ENCODE measurements at places on chromosomes 2 and 18.
A peak's percentile ranks its signal among the peaks of the same experiment; 100 is the strongest.

- DNase-seq, result no peak
Observed at GRCh38 chr2:239700686-239701345, 300.0 kb upstream of the HDAC4 start.

DNA sequence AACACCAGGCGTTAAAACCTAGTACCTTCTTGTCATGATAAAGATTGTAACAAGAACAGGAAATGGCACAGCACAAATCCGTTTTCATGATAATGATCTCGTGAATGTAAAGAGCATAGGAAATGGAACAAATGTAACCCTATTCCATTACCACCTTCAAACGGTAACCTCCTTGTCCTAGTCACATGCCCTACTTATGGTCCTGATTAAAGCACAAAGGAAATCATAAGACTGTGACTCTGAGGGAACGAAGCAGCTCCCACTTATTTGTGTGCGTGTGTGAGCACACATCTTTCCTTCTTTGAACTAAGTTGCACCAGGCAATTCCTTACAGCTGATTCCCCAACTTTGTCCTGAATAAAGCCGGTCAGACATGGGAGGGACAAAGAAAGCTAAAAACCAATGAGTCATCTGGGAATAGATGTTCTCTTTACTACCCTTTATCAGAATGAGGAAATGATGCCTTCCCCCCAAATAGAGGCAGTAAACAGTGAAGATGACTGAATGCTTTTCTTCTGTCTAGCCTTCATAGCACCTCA lies 192.6 kb downstream of the IKZF2 start:
- DNase-seq, result no peak

- DNase-seq, result no peak
Observed at GRCh38 chr2:210387074-210387473, 72.1 kb upstream of the MYL1 start.

DNA sequence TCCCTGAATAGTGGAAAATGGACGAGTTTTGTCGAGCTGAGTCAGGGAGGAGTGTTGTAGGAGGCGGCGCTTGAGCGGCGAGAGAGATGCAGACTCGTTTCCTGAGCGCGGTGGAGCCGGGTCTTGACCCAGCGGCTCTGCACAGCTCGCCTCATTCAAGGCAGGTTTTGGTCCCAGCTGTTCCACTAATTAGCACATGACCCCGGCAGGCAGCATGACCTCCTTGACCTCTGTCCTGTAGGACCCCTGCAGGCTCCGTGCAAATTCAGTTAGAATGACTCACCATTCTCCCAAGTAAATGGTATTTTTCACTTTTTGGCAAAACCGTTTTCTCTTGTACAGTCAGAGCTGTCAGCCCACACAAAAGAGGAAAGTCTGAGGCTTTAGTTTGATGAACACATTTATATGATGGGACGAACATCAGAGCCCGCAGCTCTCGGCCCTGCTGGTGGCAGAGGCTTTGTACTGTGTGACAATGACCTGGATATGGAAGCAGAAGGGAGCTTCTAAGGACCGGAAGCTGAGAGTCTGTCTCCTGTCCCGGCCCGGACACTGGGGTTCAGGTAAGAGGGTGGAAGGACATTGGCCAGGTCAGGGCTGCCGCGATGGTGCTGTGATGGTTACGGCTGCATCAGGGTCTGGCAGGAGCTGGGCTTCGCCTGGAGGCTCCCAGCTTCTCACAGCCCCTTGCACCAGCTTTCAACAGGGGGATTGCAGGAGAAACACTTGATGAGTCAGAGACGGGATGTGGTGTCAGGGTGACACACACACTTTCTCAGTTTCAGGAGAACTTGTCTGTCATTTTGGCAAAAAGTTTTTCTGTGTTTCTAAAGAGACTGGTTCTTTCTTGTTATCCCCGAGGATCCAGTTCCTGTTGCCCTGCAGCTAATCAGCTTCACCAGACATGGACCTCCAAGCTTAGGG lies 29.9 kb upstream of the ALKAL2 start:
- no peak for DNase-seq

- DNase-seq, result no peak
Observed at GRCh38 chr2:99879481-99879880, 262.9 kb downstream of the AFF3 start.

GRCh38 chr2:84904151-84904550 lies 1.3 kb upstream of the TMSB10 start:
- no peak for DNase-seq

DNA sequence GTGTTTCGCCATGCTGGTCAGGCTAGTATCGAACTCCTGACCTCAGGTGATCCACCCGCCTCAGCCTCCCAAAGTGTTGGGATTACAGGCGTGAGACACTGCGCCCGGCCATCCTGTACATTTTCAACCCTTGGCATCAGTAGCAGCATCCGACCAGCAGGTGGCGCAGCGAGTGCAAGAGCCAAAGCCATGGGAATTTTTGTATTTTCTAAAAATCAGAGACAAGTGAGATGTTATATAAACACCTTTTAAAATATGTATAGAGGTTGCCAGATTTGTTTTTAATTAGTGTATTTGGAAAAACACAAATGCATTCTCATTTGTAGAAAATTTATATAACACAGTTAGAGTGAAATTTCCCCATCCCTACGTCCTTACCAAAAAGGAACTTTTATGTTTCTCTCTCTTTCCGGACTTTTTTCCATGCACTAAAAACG lies 36.8 kb downstream of the MOGAT1 start:
- DNase-seq, result peak; percentile 65

- no peak for DNase-seq
Observed at GRCh38 chr2:205288686-205289085, 393.6 kb upstream of the NRP2 start.

DNA sequence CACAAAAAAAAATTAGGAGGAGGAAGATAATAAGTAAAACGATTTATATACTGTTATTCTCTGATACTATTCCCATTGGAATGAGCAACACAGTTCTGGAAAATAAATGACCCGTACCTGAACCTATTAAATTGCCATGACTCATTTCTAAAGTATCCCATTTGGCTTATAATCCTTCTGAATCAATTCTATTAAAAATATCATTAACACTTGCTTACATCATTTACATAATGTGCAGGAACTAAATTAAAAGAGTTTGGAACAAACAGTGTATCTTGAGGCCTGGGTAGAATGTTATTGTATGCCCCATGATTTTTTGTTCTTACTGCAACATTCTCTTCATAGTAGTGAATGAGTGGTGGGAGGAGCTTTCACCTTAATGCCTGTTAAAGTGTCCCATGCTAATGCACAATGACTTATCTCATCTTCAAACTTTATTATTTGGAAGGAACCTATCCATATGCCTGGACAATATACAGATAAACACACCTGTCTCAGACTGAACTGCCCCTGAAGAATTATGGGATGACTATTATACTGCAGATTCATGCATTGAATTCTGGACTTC lies 549.9 kb upstream of the ACVR2A start:
- no peak for DNase-seq

- DNase-seq, result no peak
Observed at GRCh38 chr2:191357678-191358077, 112.5 kb downstream of the MYO1B start.

- DNase-seq, result no peak
Observed at GRCh38 chr18:39033312-39033711, 1467.7 kb upstream of the CELF4 start.
